ENCODE measurements at places on chromosomes 7 and 10.
A peak's percentile ranks its signal among the peaks of the same experiment; 100 is the strongest.

- DNase-seq = peak; percentile 63
Measured at GRCh38 chr7:113421696-113422330, 303.5 kb upstream of the SMIM30 start.

- no peak for DNase-seq
Measured at GRCh38 chr10:24552346-24553016, 171.2 kb downstream of the ARHGAP21 start.

DNA sequence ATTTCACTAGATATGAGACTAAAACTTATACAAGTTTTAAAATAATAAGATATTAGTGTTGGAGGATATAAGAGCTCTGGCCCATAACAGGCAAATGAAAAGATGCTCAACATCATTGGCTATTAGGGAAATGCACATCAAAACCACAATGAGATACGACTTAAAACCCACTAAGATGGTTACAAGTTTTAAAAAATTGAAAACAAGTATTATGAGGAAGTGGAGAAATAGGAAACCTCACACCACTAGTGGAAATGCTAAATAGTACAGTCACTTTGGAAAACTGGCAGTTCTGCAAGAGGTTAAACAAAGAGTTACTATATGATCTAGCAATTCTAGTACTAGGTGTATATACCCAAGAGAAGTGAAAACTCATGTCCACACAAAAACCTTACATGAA lies 17.2 kb downstream of the PANK1 start:
- no peak for DNase-seq

DNA sequence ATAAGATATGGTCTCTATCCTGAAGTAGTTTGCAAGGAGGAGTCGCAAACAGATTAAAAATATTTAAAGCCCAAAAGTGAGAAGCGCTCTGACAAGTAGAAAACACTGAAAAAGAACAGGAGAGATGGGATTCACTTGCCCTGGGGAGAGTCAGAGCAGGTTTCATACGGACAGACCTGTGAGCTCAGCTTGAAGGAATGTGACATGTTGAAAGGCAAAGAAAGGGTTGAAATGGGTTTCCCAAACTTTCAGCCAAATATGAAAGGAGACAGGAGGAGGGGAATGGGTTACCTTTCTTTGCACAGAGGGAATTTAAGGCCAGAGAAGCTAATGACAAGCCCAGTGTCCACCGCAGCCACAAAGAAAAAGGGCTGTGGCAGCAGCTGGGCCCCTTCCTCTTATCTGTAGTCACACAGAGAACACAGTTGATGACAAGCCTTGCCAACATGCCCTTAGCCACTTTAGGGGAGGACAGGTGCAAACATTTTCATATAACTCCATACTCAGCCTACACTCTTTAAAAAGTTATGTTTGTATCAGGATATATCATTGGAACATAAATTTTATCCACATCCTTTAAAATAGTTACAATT lies 14.9 kb downstream of the HOXA1 start:
- DNase-seq = no peak

- no peak for DNase-seq
Measured at GRCh38 chr10:4191894-4192293, 406.9 kb upstream of the KLF6 start.

Data from activated CD4-positive, CD25-positive, alpha-beta regulatory T cell treated with anti-CD3 and anti-CD28 coated beads, Interleukin-2, amount 50 U/mL, for 72 hours (primary cell).